ENCODE measurements at places on chromosomes 11 and 22.

DNA sequence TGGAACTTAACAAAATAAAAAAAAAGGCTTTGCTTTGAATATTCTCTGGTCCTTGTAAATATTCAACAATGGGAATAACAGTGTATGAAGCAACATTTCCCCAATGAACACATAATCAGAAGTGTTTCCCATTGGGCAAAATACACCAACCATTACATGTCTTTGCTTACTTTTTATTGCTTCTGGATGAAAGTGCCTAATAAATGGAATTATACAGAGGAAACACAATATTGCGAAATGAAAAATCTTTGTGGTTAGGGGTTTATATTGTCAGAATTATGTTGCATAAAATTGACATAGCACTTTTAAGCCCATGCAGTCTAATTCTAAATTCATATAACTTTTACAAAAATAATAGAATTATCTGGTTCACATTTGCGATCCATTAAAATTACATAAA lies 386.4 kb downstream of the DCDC1 start:
- DNase-seq: no peak

DNA sequence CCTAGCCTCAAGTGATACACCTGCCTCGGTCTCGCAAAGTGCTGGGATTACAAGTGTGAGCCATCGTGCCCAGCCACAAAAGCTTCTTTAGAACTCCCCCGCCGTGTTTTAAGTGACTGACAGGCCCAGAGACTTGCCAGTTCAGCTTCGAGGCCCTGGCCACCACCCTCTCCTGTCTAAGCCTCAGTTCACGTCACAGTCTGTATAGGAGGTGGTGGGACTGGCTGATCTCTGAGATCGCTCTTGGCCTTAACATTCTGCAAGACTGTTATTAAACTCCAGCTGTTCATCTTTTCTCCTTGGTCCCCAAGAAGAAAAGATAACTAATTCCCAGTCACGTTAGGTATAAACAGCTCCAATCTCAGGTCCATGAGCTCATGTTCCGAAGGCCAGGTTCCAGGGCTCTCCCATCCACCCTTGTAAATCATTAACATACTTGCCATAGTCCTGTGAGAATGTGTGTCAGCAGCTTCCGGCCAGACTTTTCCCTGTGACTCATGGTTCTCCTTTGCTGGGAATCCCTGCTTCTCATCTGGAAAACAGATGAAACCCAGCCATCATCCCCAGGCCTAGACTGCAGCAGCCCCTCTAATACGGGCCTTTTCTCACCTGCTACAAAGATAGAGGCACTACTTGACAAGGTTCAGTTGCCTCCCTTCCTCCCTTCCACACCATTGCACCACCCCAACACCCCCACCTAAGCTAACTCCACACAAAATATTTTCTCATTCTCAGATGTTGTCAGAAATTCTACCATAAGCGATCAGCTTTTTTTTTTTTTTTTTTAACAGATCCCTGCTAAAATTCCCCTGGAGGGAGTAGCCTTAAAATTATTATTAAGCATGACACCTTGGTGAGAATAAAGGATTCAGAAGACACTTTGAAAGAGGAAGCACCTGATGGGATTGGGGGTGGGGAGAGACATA lies 5.6 kb upstream of the KIAA0930 start:
- no peak for DNase-seq

DNA sequence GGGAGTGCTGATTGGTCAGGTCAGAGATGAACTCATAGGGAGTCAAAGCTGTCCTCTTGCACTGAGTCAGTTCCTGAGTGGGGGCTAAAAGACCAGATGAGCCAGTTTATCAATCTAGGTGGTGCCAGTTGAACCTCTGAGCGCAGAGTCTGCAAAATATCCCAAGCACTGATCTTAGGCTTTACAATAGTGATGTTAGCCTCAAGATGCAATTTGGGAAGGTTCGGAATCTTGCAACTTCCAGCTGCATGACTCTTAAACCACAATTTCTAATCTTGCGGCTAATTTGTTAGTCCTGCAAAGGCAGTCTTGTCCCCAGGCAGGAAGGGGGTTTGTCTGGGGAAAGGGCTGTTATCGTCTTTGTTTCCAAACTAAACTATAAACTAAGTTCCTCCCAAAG lies 92.3 kb upstream of the PARVA start:
- DNase-seq: no peak

- no peak for DNase-seq
Observed at GRCh38 chr11:134686460-134687061, 274.5 kb upstream of the B3GAT1 start.

- DNase-seq: no peak
Observed at GRCh38 chr11:14081581-14082231, 119.2 kb downstream of the SPON1 start.

DNA sequence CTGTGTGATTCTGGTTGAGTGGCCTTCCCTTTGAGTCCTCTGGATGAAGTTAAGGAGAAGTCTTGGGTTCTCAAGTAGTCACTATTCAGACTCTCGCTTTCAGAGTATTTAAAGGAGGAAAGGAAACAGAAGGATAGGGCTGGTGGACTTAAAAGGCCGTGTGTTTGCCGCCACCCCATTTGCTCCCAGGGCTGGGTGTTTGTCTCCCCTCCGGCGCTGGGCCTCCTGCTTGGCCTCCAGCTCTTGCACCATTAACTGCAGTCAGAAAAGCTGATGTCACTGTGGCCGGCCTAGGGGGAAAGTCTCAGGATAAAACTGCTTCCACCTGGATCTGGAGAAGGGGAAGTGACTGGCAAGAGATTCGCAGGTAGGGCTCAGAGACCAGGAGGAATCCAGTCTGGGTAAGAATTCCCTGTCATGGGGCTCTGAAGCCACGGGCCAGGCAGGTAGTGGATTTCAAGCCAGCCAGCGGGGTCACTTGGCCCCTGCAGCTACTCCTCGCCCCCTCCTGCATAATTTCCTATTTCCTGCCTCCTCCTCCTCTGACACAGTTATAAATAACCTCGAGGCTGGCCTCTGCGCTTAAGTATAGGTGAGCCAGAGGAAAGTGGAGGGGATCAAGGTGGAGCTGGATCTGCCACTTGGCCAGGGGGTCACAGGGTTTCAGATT lies 17.1 kb downstream of the TIMP3 start:
- DNase-seq: no peak

GRCh38 chr22:16838073-16838472 lies 12.9 kb upstream of the XKR3 start:
- DNase-seq: no peak

DNA sequence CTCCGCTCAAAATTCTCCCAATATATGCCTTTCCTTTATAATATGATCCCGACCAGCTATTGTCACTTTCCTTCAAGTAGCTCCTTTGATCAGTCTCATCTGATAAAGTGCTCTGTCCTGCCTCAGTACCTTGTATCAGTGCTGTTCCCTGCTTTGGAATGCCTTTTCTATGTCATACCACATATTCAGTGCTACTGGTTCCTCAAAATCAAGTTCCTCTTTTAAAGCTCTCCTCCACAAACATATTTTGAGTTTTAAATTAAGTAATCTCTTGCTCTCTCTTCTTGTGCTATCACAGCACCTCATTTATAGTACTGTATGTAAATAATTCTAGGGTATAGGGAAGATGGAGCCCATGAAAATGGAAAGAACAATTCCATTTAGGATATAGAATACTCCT lies 137.1 kb upstream of the CTSC start:
- DNase-seq: no peak
